NCI-H524 (cell line): ENCODE measurements at places on chromosomes 3 and 15.

GRCh38 chr3:113747283-113748046, 630 bp downstream of the ATP6V1A start:
- DNase-seq, result peak; percentile 80

- no peak for DNase-seq
Measured at GRCh38 chr3:39088889-39089288, 18.5 kb downstream of the GORASP1 start.

- no peak for DNase-seq
Measured at GRCh38 chr15:72421484-72421883, 23.4 kb downstream of the TMEM202 start.

DNA sequence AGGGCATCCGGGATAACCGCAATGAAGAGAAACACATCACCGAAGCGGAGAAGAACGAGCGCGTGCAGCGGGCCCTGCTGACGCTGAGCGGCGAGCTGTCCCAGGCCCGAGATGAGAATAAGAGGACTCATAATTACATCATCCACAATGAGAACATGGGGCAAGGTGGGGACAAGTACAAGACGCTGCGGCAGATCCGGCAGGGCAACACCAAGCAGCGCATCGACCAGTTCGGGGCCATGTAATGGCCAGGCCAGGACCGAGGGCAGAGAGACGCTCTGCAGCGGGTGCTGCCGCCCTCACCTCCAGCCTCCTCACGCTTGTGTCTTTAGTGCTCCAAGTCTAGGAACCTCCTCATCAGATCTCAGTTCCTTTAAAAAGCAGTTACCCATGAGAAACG, 863.7 kb upstream of the ALCAM start:
- no peak for DNase-seq

GRCh38 chr3:194808640-194809097, 123.0 kb downstream of the FAM43A start:
- DNase-seq, result no peak

DNA sequence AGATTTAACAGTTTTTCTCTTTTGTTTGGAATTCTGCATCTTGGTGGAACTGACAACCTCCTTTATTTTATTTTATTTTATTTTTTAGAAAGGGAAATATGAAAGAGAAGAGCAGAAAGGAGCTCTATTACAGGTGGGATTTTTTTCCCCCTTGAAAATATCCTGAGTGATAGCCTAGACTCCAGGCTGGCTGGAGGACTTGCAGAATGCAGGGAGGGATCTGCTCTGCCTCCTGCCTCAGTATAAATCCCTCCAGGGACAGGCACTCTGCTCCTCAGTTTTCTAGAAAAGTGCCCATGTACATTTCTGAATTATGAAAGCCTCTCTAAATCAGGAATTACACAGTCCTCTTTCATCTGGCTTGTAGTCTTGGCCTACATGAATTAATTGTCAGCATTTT, 173.7 kb downstream of the TMEM108 start:
- DNase-seq, result peak; percentile 24

- DNase-seq, result no peak
Measured at GRCh38 chr15:68376447-68377060, 55.4 kb downstream of the ITGA11 start.

GRCh38 chr15:78951841-78952238, 7.0 kb upstream of the CTSH start:
- DNase-seq, result no peak

- DNase-seq, result no peak
Measured at GRCh38 chr15:67853454-67853853, 13.6 kb upstream of the RNU6-1 start.

GRCh38 chr15:40598126-40598525, 4.1 kb downstream of the KNL1 start:
- DNase-seq, result no peak

DNA sequence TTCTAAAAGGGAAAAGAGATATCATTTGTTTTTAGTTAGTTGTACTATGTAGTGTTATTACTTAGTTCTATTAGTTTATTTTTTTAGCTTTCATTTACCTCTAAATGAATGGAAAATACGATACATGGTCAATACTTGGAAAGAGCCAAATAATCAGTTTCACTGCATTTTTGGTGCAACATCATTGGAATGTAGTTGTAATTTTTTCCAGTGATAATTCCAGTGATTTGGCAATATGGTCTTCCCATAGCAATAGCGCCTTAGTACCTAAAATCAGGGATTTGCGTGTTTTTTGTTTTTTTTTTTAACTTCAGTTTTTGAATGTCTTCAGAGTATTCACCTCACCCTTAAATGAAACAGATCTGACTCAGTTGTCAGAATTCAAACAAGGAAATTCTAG, 41.8 kb downstream of the RAB8B start:
- DNase-seq, result no peak

GRCh38 chr15:93185796-93186195, 96.8 kb upstream of the RGMA start:
- no peak for DNase-seq

GRCh38 chr15:68429691-68430470, 2.1 kb downstream of the ITGA11 start:
- no peak for DNase-seq

GRCh38 chr3:109334572-109334971, 2.8 kb downstream of the DPPA4 start:
- DNase-seq, result no peak

GRCh38 chr15:67760901-67761300, 64.4 kb upstream of the SKOR1 start:
- DNase-seq, result no peak

DNA sequence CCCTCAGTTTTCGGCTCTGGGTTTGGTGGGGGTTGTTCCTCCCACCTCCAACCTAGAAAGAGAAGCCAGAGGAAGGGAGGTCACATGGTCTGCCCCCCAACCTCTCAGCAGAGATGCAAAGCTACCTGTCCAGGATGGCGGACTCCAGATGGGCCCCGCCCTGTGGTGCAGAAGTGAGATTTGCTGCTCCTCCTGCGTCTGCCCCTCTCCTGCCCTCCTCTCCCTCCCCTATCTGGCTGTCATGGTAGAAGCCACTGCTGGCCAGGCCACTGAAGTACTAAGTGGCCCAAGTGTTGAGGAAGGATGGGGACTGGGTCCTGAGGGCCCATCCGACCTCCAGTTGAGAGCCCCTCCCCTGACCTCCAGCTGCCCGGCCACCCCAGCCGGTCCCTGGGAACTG, 2.1 kb upstream of the SEMA3B start:
- no peak for DNase-seq

DNA sequence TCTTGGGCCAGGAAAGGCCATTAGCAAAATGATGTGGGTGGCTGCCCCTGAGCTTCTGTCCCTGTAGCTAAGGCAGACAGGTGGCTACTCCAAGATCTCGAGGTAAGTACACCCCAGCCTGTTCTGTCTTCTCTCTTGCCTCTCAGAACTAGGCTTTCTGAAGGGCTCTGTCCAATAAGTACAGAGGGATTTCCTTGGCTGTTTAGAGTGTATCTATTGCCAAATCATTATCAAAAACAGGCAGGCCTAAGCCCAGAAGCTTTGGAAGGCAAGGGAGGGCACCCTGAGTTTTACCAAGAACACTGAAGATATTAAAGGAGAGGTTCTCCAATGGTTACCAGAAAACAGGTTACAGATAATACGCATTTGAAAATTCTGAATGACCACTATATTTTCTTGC, 156.6 kb downstream of the MYRIP start:
- no peak for DNase-seq

DNA sequence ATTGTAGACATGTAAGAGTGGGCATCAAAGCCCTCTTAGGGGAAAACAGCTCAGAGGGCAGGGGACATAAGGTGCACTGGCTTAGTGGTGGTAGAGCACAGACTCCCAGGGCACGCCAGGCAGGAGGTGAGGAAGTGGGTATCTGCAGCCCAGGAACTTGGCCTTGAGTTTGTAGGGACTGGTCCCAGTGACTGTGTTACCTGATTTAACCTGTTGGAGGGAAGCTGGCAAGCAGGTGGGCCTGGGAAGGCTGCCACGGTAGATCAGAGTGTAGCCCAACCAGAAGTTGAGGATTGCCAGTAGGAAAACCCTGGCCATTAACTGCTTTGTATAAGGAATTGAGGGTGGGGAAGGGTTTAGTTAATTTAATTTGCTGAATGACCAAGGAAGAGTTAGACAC, 417.5 kb upstream of the C2CD4B start:
- no peak for DNase-seq

GRCh38 chr3:70763894-70764293, 451.5 kb upstream of the MDFIC2 start:
- DNase-seq, result no peak

DNA sequence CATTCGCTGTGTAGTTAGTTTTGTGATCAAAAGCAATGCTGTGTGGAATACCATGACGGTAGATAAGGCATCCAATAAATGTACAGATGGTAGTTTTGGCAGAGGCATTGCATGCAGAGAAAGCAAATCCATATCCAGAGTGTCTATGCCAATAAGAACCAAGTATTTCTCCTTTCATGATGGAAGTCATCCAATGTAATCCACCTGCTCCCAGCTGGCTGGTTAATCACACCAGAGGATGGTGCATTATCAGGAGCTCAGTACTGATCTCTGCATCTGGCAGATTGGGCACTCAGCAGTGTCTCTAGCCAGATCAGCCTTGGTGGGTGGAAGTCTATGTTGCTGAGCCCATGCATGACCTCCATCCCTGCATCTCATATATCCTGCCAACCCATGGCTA, 677.7 kb upstream of the NECTIN3 start:
- DNase-seq, result peak; percentile 4

GRCh38 chr3:84292128-84292527, 666.7 kb upstream of the CADM2 start:
- DNase-seq, result no peak

- DNase-seq, result no peak
Measured at GRCh38 chr3:112373924-112374323, 41.0 kb downstream of the CD200 start.

GRCh38 chr15:41487802-41488201, 5.9 kb upstream of the ITPKA start:
- DNase-seq, result no peak

- DNase-seq, result no peak
Measured at GRCh38 chr15:24039683-24040082, 352.6 kb upstream of the NDN start.

GRCh38 chr3:115617591-115617990, 5.7 kb upstream of the GAP43 start:
- DNase-seq, result no peak

GRCh38 chr15:85318048-85318731, 62.2 kb upstream of the AKAP13 start:
- DNase-seq, result no peak

DNA sequence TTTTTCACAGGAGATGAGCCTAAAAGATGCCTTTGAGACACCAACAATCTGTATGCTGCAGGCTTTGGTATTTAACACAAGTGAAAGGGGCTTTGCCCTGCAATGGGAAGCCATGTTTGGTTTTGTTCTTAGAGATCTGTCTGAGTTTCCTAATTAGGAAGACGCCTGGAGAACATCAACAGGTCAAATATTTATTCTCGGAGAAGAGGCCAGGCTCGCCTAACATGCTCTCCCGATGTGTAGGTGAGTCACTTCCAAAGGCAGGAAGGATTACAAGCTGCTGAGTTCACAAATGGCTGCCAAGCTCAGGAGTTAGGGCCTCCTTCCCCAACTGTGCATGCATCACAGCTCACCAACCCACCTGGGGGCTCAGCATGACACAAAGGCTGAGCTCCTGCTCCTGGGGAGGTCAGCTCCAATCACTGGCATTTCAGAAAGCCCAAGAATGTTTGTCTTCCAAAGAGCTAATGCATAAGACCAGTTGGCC, 119.5 kb upstream of the PRICKLE2 start:
- no peak for DNase-seq

DNA sequence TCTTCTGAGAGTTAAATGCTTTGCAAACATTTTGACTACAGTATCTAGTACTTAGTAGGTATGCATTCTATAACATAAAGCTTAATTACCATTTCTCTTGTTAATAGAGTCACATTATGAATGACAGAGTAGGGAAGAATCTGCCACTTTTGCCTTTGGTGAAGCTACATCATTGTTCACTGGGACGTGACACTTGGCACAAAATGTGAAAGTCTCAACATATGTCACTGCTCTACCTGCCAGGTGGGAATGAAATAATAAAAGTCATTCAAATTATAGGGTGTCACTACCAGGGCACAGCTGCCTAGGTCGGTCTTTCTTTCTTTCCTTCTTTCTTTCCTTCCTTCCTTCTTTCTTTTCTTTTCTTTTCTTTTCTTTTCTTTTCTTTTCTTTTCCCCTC, 17.6 kb downstream of the GPR87 start:
- DNase-seq, result peak; percentile 17

DNA sequence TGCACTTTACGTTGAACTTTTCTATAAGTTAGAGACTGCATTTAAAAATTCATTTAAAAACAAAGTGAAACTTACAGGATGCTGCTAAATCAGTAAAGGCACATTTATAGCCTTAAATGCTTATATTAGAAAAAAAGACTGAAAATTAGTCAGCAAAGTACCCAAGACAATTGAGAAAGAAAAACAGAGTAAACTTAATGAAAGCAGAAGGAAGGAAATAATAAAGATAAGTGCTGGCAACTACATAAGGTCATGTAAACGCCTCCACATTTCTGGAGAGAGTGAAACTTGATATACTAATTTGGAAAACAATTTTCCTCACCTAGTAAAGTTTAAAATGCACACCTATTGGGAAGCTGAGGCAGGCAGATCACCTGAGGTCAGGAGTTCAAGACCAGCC, 58.2 kb upstream of the ACAN start:
- no peak for DNase-seq

DNA sequence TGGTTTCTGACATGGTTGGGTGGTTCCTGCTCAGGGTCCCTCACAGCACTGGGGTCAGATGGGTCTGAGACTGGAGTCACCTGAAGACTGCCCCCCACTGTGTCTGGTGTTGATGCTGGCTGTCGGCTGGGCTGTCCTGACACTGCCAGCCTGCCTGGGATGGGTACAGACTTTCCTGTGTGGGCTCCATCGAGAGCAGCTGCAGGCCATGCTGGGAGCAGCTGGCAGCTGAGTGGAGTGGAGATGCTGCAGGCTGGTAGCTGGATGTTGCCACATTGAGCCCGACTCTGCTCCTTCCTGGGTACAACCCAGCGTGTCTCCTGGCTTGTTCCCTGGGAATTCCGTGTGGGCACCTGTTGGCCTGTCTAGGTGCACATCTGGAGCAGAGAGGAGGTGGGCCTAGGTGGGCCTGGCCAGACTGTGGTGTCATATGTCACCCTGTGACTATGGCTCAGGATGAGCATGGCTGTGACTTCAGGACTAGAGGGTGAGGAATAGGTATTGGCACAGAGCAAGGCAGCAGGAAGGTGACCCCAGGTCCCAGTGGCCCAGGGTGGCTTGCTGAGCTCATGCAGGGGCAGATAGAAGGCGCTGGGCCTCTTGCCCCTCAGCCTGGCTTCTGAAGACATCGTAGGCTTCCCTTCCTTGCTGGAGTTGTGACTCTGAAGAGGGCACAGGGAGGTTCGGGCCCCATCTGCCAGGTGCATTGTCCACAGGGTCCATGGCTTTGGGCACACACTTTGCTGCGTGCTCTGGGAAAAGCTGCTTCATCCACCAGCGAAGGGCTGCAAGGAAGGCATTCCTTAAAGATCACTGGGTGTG, 40.0 kb upstream of the PRR23E start:
- peak; percentile 41 for DNase-seq
